ENCODE measurements at places on chromosomes 6 and 20. TPM values are rescaled to one million over a fixed set of nuclear protein-coding genes. Genes with fewer than 3 reads are reported as not detected.

MRAP2 gene
- total RNA-seq, result 4.3 TPM

AK9 gene
- total RNA-seq, result 7.3 TPM

WFDC10B gene
- not detected for total RNA-seq

CNPY3 gene
- total RNA-seq, result 28.1 TPM

ACTL10 gene
- 2.7 TPM for total RNA-seq

HLA-DRA gene
- total RNA-seq, result not detected

FAM83C gene
- not detected for total RNA-seq

DCBLD1 gene
- total RNA-seq, result 27.5 TPM

SEL1L2 gene
- total RNA-seq, result not detected

GHRH gene
- not detected for total RNA-seq

CLPSL2 gene
- not detected for total RNA-seq

PSORS1C2 gene
- total RNA-seq, result not detected

ADA gene
- total RNA-seq, result 14.5 TPM

LHFPL5 gene
- total RNA-seq, result not detected

NCOA3 gene
- 43.6 TPM for total RNA-seq

STMND1 gene
- total RNA-seq, result not detected

PPP1R16B gene
- total RNA-seq, result 93.3 TPM

CGA gene
- not detected for total RNA-seq

SEMG1 gene
- not detected for total RNA-seq

CPXM1 gene
- 0.14 TPM for total RNA-seq

C6orf163 gene
- total RNA-seq, result 4.6 TPM

C6orf15 gene
- not detected for total RNA-seq

CCN6 gene
- not detected for total RNA-seq

DDX39B gene
- total RNA-seq, result 468 TPM

KHDRBS2 gene
- not detected for total RNA-seq

EPHA7 gene
- 0.40 TPM for total RNA-seq

RAB32 gene
- 103 TPM for total RNA-seq

MTFR2 gene
- 9.0 TPM for total RNA-seq

SNX14 gene
- 141 TPM for total RNA-seq

MACROD2 gene
- 0.66 TPM for total RNA-seq

ANKRD66 gene
- not detected for total RNA-seq

PROCR gene
- total RNA-seq, result 337 TPM

TRDN gene
- total RNA-seq, result not detected

RFX6 gene
- not detected for total RNA-seq

PPP1R14C gene
- not detected for total RNA-seq

ESR1 gene
- 0.13 TPM for total RNA-seq

TGM2 gene
- total RNA-seq, result 440 TPM

COX4I2 gene
- not detected for total RNA-seq

LY6G6C gene
- total RNA-seq, result not detected

PAK5 gene
- not detected for total RNA-seq
